ENCODE measurements at places on chromosomes 3 and 15.

DNA sequence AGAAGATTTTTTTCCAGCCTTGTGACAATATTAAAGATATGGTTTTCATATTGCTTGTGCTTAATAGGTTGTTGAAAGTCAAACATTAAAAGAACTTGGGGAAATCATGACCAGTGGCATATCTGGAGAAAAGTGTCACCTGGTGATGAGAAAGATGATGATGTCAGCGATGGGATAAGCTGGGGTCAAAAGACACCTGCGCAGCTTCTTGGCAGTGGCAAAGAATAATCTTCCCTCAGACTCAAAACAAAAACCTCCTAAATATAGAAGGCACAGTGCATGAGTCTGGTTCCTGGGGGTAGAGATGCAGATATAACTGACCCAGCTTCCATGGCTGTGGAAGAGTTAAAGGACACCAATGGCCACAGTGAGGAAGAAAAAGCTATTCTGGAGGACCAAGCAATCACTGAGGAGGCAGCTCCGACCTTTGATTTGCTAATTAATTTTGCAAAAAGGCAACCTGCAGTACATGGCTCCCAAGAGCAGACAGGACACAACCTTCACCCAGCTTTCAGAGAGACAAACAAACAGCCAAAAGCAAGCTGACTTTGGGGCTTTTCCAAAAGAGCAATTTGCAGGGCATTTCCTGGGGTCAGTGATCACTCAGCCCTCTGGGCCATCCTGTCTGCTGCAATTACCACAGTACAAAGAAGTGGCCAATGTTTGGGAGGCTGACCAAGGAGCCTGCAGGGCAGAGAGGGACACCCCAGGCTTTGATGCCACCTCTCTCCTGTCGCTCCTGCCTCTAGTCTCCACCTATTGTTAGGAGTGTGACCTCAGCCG, 17.6 kb upstream of the SEMA5B start:
- DNase-seq: no peak

- DNase-seq: no peak
Observed at GRCh38 chr3:134709561-134710312, 58.9 kb upstream of the KY start.

GRCh38 chr15:71390096-71390495, 274.8 kb downstream of the THSD4 start:
- no peak for DNase-seq

- no peak for DNase-seq
Observed at GRCh38 chr15:76903251-76903681, 1.9 kb downstream of the SCAPER start.

- DNase-seq: no peak
Observed at GRCh38 chr3:111227216-111227615, 155.6 kb downstream of the NECTIN3 start.

DNA sequence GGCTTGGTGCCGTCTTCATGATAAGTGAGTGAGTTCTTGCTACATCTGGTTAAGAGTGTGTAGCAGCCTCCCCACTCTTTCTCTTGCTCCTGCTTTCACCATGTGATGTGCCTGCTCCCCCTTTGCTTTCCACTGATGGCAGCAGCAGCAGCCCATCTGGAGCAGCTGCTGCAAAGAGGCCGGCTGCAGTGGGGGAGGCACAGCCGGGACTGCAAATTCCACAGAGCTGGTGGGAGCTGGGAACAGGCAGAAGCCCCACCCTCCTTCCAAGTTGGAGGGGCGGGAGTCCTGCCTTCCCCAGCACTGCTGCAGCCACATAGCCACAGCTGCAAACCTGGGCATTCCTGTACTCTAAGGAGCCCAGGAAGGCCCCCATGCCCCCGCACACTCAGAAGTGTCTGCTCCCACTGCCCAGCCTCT, 62.8 kb upstream of the IMPG2 start:
- no peak for DNase-seq
